ENCODE measurements at places on chromosomes 13 and 19. TPM values are rescaled to one million over a fixed set of nuclear protein-coding genes. Genes with fewer than 3 reads are reported as not detected.

The OR1I1 gene
- total RNA-seq, result not detected

The B3GNT3 gene
- total RNA-seq, result not detected

The KCNC3 gene
- total RNA-seq, result 9.3 TPM

The MAG gene
- total RNA-seq, result not detected

The SMIM24 gene
- total RNA-seq, result not detected

DNA sequence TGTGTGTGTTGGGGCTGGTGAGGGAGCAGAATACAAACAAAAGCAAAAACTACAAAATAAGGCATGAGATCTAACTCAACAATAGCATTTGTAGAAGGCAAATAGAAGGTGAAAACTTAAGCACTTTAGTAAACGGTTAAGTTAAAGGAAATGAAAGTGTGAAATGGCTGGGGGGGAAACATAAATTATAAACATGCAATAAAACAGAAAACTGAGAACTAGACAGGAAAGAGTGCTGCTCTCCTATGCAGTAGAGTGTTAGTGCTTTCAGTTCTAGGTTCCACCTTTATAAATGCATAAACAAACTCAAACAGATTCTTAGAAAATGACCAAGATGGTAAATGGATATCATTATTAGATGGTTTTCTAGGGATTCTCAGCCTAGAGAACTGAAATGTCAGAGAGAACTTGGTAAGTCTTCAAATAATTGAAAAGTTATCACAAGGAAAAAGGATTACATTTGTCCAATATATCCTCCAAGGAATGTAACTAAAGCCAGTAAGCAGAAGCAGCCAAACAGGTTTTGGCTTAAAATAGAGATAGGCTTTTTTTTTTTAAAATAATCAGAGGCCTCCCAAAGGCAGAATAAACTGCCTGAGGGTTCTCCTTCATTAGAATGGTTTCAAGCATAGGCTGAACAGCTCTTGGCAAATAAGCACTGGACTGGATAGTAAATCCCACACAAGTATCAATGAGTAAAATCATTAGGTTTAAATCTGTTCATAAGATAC is 23.3 kb downstream of the RBM26 start:
- H3K27me3 ChIP-seq, result no peaks in the 10 kb centered on the region
- DNase-seq, result no peak
- peaks cover 22% of the 10 kb centered on the region for H3K4me1 ChIP-seq
- H3K27ac ChIP-seq, result no peak overlapping the region
- H3K36me3 ChIP-seq, result peaks cover 7% of the 10 kb centered on the region

The GFY gene
- total RNA-seq, result not detected

Data from chondrocyte (in vitro differentiated cells).